ENCODE measurements at places on chromosomes 5 and 9. TPM values are rescaled to one million over a fixed set of nuclear protein-coding genes. Genes with fewer than 3 reads are reported as not detected.

CDKN2A gene
- 0.96 TPM for total RNA-seq

C8G gene
- not detected for total RNA-seq

SPINK9 gene
- total RNA-seq = not detected

CAPSL gene
- not detected for total RNA-seq

FCN2 gene
- total RNA-seq = not detected

AIF1L gene
- 35.4 TPM for total RNA-seq

FLT4 gene
- total RNA-seq = 0.48 TPM

ZFP2 gene
- total RNA-seq = 8.7 TPM

GRCh38 chr9:115213818-115214334 lies 95.9 kb upstream of the TNC start:
- DNase-seq = peak; percentile 86

DNA sequence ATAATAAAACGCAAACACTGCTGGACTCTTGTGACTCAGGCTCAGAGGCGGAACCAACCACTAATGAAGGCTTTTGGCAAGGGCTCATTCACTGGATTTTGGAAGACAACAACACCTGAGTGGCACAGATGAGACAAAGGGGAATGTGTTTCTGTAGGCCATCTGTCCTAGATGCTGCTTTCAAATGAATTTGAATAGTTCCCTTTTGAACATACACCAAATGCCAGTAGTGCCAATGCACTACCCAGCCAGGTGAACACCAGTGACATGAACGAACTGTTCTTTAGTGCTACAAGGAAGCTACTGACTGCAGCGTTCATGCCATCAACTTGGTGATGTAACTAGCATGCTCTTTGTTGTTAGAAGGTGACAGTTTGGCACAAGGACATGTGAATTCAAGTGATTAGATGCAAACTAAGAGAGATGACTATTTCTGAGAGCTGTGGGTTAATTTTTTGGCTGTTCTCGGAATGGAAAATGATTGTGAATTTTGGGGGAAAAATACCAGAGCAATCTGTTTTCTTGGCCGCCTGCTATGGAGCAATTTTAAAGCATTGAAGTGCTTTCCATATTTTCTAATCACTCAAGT lies 173.7 kb downstream of the SLC24A2 start:
- DNase-seq = no peak

GRCh38 chr5:38051711-38052511 lies 206.4 kb upstream of the EGFLAM start:
- no peak for DNase-seq

DNA sequence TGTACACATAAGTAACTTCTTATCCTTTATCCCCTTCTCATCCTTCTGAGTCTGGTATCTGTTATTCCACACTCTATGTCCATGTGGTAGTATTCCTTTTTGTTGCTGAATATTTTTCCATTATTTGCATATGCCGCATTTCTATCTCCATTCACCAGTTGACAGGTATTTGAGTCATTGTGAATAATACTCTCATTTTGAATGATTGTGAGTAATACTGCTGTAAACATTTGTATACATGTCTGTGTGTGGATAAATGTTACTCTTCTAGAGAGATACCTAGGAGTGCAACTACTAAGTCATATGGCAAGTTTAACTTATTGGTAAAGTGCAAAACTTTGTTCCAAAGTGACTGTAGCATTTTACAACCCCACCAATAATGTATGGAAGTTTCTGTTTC lies 15.6 kb downstream of the RIC1 start:
- no peak for DNase-seq

- no peak for DNase-seq
These were observed 253.3 kb downstream of the MRPS30 start for GRCh38 chr5:45062044-45062443.

DNA sequence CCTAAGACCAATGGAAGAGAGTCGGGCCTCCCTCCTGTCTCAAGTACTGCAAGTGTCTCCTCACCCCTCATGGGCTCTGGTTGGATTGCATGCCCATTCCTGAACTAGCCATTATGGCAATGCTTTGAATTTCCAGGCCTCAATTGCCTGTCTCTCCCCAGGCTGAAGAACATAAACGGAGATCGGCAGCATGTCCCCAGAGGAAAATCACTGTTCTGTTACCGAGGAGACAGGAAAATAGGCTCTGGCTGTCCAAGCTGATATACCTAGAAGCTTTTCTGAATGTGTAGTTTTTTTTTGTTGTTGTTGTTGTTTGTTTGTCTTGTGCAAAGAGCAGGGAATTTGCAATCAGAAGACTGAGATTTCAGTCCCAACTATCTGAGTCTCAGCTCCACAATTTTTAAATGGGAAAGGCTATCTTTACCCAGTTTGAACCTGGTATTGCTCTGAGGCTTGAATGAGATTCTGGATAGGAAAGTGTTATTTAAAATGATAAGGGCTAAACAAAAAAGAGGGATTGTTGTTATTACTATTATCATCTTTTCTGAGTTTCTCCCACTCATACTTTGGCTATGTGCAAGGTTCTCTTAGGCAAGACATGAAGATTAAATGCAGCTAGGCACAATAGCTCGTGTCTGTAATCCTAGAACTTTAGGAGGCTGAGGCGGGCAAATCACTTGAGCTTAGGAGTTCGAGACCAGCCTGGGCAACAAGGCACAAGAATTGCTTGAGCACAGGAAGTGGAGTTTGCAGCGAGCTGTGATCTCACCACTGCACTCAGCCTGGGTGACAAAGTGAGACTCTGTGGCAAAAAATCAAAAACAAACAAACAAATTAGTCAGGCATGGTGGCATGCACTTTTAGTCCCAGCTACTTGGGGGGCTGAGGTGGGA lies 77.2 kb upstream of the KLF9 start:
- DNase-seq = no peak

- no peak for DNase-seq
These were observed 26.6 kb downstream of the LHX6 start for GRCh38 chr9:122202111-122202510.

GRCh38 chr9:127188396-127188795 lies 66.0 kb upstream of the ANGPTL2 start:
- DNase-seq = no peak

- DNase-seq = no peak
These were observed 617.0 kb upstream of the CDH18 start for GRCh38 chr5:20604992-20605391.

- DNase-seq = peak; percentile 72
These were observed 597.0 kb downstream of the CHSY3 start for GRCh38 chr5:130501151-130501865.

DNA sequence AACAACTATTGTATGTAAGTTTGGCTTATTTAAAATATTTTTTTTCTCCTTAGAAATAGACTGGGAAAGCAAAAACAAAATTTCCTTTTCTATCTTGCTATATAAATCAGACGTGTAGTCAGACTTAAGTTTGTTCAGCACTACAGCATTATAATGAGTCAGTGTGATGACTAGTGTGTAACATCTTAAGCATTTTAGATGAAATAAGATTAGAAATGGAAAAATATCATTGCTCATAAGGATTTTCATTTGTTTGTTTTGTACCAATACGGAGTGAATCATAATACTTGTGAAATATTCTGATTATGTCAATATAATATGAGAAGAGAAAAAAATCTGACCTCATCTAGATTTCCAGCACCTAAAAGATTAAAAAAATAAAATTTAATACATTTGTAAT lies 64.7 kb upstream of the RICTOR start:
- DNase-seq = no peak

DNA sequence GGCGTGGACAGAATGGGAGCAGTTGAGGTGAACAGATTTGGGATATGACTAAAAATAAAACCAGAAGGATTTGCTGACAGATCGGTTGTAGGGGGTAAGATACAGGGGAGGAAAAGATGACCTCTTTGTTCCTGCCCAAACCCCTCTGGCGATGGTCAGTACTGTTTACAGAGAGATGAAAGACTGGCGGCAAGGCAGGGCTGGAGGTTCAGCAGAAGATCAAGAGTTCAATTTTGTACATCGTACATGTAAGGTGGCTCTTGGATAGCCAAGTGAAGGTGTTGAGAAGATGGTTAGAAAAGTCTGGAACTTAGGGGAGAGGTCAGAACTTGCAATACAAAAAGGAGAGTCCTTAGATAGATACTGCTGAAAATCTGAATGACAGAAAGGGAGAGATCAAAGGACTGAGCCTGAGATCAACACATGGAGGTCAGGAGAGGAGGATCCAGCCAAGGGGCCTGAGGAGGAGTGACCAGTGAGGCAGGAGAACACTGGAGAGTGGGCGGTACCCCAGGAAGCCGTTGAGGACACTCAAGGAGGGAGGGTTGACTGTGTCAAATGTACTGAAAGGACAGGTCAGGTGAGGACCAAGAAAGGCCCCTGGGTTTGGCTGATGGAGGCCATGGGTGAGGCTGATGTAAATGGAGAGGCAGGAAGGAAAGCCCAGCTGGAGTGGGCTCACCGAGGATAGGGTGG lies 7.1 kb downstream of the IL4 start:
- no peak for DNase-seq

GRCh38 chr9:36092509-36093215 lies 43.9 kb upstream of the GLIPR2 start:
- no peak for DNase-seq

- DNase-seq = no peak
These were observed 25.0 kb upstream of the KIF12 start for GRCh38 chr9:114124138-114124537.

GRCh38 chr9:19938990-19939733 lies 150.3 kb upstream of the SLC24A2 start:
- no peak for DNase-seq

Measured in umbilical cord (tissue), 2 donors.